ENCODE measurements at places on chromosomes 6 and 20. TPM values are rescaled to one million over a fixed set of nuclear protein-coding genes. Genes with fewer than 3 reads are reported as not detected.

DNA sequence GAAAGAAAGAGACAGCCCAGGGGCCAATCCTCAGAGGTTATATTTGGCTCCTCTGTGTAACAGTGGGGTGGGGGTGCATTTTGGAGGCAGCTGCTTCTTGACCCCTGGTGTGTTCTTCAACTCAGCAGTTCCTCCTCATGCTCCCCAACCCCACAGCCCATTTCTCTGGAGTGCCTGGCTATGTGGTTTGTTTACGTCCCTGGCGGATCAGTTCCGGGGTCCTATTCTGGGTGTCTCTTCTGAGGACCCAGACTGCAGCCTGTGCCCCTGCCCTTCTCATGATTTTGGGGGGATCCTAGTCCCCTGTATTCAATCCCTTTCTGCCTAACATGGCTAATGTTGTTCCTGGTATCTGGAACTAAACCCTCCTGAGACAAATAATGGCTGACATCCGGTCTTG lies 70.5 kb upstream of the SULF2 start:
- no peaks in the 10 kb centered on the region for H3K27me3 ChIP-seq
- H3K4me3 ChIP-seq: no peak overlapping the region
- DNase-seq: no peak
- H3K27ac ChIP-seq: no peak overlapping the region
- peaks cover 2% of the 10 kb centered on the region for H3K4me1 ChIP-seq

DNA sequence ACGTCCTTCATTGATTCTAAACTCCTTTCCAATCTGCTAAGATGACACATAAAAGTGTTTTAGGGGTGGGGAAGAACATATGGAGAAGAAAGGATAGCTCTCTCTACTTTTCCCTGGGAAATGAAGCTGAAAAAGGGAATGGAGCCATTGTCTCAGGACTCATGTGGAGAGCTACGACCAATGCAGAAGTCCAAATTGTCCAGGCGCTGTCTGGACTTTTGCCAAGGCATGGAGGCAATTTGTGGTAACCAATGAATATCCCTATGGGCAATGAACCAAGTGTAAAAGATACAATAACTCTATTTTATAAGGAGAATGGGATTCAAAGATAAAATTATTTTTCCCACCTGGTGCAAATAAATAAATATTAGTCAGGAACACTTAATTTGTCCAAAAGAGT lies 16.1 kb downstream of the FBXL4 start:
- H3K4me1 ChIP-seq: no peaks in the 10 kb centered on the region
- H3K27ac ChIP-seq: no peak overlapping the region
- no peaks in the 10 kb centered on the region for H3K36me3 ChIP-seq

- no peaks in the 10 kb centered on the region for H3K27me3 ChIP-seq
- H3K4me1 ChIP-seq: no peaks in the 10 kb centered on the region
- no peak overlapping the region for H3K27ac ChIP-seq
- no peak overlapping the region for H3K4me3 ChIP-seq
- DNase-seq: no peak
Measured at GRCh38 chr6:11535801-11536230, 1.7 kb upstream of the TMEM170B start.

DNA sequence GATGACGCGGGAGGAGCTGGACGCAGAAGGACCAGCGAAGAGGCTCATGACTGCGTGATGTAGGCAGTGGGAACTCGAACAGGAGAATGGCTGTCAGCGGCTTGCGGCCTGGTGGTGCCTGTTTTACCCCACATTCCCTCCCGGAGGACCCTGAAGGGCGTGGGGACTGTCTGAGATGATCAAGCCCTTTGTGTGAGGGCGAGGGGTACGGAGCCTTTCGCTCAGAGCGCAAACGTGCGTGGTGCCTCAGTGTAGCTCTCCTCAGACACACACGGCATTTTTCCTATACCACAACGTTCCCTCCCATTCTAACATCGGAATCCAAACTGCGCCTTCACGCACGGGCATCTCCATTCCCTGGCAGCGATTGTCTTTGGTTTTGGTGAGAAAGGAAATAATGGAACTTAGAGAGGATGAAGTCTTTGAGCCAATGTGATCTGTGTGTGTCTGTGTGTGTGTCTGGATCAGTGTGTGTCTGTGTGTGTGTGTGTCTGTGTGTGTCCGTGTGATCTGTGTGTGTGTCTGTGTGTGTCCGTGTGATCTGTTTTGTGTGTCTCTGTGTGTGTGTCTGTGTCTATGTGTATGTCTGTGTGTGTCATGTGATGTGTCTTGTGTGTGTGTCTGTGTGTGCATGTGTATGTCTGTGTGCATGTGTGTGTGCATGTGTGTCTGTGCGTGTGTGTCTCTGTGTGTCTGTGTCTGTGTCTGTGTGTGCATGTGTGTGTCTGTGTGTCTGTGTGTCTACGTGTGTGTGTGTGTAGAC lies 5.3 kb downstream of the PTK6 start:
- no peak overlapping the region for H3K27ac ChIP-seq
- H3K27me3 ChIP-seq: no peaks in the 10 kb centered on the region
- peak; percentile 63 for DNase-seq
- no peaks in the 10 kb centered on the region for H3K4me1 ChIP-seq
- no peaks in the 10 kb centered on the region for H3K36me3 ChIP-seq

- H3K4me3 ChIP-seq: no peak overlapping the region
- no peaks in the 10 kb centered on the region for H3K27me3 ChIP-seq
- H3K27ac ChIP-seq: no peak overlapping the region
- no peaks in the 10 kb centered on the region for H3K4me1 ChIP-seq
Measured at GRCh38 chr20:22071841-22072240, 366.4 kb downstream of the PAX1 start.

The POLR1C gene
- polyA plus RNA-seq: 16.5 TPM

DNA sequence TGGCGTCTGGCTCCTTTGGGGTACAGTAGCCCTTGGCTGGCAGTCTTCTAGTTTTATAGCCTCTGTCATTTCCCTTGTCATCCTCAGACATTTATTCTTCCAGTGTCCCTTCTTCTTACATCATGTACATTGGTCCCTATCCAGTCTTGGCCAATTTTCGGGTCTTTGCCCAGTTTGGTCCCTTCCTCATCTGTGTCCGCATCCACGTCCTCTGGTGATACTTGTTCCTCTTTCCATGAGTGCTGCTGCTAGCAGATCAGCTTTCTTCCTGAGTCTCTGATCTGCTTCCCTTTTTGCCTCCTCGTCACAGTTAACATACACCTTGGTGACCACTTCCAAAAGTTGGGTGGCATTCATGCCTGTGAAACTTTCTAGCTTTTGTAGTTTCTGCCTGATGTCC lies 86.2 kb upstream of the GPR6 start:
- peak; percentile 59 for DNase-seq
- no peaks in the 10 kb centered on the region for H3K36me3 ChIP-seq
- no peak overlapping the region for H3K27ac ChIP-seq
- no peaks in the 10 kb centered on the region for H3K4me1 ChIP-seq

DNA sequence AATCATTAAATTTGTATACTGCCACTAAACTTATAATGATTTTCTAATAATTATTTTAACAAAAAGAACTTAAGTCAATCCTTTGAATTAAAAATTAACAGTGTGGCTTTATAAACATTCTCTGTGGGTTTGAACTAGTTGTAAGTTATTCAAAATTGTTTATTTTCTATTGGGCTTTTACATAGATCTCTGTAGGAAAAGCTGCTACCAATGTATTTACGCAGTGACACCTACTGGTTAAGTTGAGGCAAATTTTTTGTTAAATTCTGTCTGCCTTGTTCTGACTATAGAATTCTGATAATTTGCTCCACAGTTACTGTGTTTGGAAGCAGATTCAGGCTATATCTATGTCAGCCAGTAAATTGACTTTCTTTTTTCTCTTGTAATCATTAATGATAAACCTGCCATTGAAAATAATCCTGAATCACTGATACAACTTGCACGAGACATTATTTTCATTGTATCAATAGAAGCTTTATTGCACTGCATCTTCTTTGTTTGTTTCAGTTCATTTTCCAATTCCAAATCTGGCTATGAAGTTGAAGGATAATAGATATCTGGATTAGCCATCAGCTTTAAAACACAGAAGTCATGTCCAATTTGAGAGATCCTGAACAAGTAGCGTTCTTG lies 66.0 kb upstream of the UTRN start:
- no peak overlapping the region for H3K27ac ChIP-seq
- DNase-seq: no peak
- no peaks in the 10 kb centered on the region for H3K36me3 ChIP-seq
- no peak overlapping the region for H3K4me3 ChIP-seq

DNA sequence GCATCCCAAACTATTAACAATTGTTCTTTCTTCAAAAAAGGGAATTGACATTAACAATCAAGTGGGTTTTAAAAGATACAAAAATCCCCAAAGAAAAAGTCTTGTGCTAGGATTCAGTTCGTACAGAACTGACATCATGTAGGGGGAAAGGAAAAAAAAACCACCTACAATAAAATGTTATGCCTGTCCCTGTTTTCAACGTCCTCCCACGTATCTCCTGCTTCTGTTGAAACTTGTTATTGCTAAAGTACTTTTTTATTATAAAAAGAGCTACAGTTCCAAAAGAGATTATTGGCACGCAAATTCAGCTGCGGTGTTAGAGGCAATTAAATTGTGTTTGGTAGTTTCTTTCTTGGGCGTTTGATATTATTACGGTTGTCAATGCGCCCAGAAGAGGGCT lies 102.8 kb upstream of the PHACTR1 start:
- H3K4me3 ChIP-seq: no peak overlapping the region
- no peaks in the 10 kb centered on the region for H3K27me3 ChIP-seq
- no peak for DNase-seq
- no peak overlapping the region for H3K27ac ChIP-seq

The HAO1 gene
- not detected for polyA plus RNA-seq

GRCh38 chr6:132819405-132820161 lies 5.2 kb downstream of the RPS12 start:
- H3K4me1 ChIP-seq: peaks cover 1% of the 10 kb centered on the region
- peaks cover 3% of the 10 kb centered on the region for H3K36me3 ChIP-seq
- no peak for DNase-seq
- H3K27ac ChIP-seq: no peak overlapping the region

The BHLHE23 gene
- polyA plus RNA-seq: not detected

- no peaks in the 10 kb centered on the region for H3K4me1 ChIP-seq
- no peak overlapping the region for H3K4me3 ChIP-seq
- no peak for DNase-seq
- H3K27me3 ChIP-seq: no peaks in the 10 kb centered on the region
- H3K36me3 ChIP-seq: no peaks in the 10 kb centered on the region
Measured at GRCh38 chr20:56940466-56940865, 311.4 kb downstream of the TFAP2C start.

The CRISP2 gene
- not detected for polyA plus RNA-seq

The SOX18 gene
- polyA plus RNA-seq: 2.6 TPM

DNA sequence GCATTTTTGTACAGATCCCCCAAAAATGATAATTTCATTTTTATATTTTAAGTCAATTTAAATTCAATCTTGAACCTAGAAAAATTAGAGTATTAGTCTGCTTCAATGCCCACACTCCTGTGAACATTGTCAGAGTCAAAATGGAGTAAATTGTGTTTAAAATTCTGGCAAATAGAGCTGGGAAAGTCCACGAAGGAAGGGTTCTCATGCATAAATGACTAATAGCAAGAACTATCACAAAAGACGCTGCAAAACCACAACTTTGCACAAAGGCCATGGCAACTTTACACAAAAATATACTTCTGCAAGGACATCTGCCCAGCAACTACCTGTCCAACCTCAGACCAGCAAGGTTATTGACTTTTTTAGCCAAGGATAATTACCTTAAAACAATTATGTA lies 203.2 kb upstream of the SMLR1 start:
- no peak overlapping the region for H3K4me3 ChIP-seq
- no peaks in the 10 kb centered on the region for H3K27me3 ChIP-seq
- no peak for DNase-seq
- H3K36me3 ChIP-seq: no peaks in the 10 kb centered on the region

- H3K4me3 ChIP-seq: no peak overlapping the region
- H3K36me3 ChIP-seq: peaks cover 11% of the 10 kb centered on the region
- DNase-seq: peak; percentile 36
- H3K4me1 ChIP-seq: no peaks in the 10 kb centered on the region
- no peaks in the 10 kb centered on the region for H3K27me3 ChIP-seq
Measured at GRCh38 chr6:36977470-36977941, 8.5 kb downstream of the MTCH1 start.

DNA sequence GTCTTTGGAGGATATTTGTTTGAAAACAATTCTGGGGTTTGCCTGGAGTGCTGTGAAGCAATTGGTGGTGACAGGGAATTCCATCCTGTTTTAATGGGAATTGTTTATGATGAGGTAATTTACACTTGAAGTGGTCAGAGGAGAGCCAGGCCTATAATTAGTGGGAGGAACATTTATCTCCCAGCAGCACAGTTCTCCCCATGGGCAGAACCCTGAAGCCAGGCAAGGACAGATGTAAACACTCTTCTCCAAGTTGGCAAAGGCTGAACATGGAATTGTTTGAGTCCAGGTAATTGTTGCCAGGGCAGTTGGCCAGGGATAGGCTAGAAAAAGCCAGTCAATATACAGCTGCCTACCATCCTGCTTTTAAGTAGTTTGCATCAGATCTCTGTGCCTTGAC lies 789.7 kb downstream of the FRK start:
- H3K27me3 ChIP-seq: no peaks in the 10 kb centered on the region
- H3K36me3 ChIP-seq: no peaks in the 10 kb centered on the region
- no peak for DNase-seq
- H3K4me3 ChIP-seq: no peak overlapping the region

The FOXQ1 gene
- not detected for polyA plus RNA-seq

DNA sequence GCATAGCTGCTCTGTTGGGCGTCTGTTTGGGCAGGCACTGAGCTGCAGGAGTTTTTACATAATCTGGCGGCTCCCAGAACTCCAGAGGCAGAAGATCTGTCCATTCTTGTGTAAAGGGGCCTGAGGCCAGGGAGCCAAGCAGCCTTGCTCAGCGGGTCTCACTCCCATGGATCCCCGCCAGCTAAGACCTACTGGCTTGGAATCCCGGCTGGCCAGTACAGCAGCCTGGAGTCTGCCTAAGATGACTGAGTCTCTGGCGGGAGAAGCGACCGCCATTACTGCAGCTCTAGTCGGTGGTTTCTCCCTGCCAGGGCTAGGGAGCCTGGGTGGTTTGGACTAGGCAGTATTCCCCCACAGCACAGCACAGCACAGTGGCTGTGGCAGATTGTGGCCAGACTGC lies 268.4 kb upstream of the SYNCRIP start:
- DNase-seq: no peak
- H3K27me3 ChIP-seq: no peaks in the 10 kb centered on the region
- no peaks in the 10 kb centered on the region for H3K4me1 ChIP-seq
- no peaks in the 10 kb centered on the region for H3K36me3 ChIP-seq
- no peak overlapping the region for H3K27ac ChIP-seq

DNA sequence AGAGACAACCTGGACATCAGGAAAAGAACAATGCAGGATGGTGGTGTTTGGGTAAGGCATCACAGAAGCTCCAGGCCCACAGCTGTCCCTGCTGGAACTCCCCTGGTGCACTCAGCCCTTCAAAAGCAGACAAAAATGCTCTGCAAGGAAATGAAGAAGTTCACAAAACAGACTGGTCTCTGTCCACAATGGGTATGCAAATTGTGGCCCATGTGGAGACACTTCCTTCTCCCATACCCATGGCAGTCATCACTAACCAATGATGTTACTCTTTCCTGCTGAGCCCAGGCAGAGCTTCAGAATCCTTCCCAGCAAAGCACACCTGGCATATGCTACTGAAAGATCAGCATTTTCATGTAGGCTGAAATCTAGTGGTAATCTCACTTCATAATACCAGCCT lies 42.6 kb upstream of the PXDC1 start:
- H3K4me1 ChIP-seq: peaks cover 6% of the 10 kb centered on the region
- no peaks in the 10 kb centered on the region for H3K36me3 ChIP-seq
- no peak for DNase-seq
- no peak overlapping the region for H3K4me3 ChIP-seq
- H3K27ac ChIP-seq: no peak overlapping the region
